ENCODE measurements at places on chromosomes 13 and 19. TPM values are rescaled to one million over a fixed set of nuclear protein-coding genes. Genes with fewer than 3 reads are reported as not detected.

- no peak for DNase-seq
Observed at GRCh38 chr13:80215368-80215767, 125.6 kb downstream of the SPRY2 start.

DNA sequence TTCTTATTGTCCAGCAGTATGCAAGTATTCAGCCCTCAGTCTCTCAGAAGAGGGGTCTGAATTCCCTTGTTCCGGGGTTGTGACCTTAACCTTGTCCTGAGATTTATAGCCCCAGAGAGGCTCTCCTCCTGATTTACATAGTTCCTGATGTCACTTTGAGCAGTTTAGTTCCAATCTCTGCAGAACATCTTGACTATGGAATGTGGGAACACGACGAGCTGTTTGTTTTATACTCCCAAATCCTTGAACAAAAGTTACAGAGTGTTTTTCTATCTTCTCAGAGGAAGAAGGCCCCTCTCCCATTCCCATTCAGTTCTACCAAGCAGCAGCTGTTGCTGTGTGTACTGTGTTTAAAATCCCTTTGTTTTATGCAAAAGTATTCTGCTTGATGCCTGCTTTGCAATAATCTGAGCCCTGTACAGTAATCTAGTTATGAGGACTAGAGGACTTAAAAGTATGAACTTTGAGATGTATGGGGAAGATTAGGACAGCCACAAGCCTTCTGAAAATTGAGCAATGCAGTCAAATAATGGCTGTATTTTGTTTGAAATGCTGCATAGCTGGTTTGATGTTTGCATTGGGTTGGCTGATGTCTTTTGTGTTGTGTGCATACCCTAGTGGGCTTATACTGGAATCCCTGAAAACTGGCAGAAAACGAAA lies 74.7 kb downstream of the KL start:
- DNase-seq = no peak

- DNase-seq = no peak
Observed at GRCh38 chr19:36488846-36489117, 579 bp downstream of the ZNF566 start.

DNA sequence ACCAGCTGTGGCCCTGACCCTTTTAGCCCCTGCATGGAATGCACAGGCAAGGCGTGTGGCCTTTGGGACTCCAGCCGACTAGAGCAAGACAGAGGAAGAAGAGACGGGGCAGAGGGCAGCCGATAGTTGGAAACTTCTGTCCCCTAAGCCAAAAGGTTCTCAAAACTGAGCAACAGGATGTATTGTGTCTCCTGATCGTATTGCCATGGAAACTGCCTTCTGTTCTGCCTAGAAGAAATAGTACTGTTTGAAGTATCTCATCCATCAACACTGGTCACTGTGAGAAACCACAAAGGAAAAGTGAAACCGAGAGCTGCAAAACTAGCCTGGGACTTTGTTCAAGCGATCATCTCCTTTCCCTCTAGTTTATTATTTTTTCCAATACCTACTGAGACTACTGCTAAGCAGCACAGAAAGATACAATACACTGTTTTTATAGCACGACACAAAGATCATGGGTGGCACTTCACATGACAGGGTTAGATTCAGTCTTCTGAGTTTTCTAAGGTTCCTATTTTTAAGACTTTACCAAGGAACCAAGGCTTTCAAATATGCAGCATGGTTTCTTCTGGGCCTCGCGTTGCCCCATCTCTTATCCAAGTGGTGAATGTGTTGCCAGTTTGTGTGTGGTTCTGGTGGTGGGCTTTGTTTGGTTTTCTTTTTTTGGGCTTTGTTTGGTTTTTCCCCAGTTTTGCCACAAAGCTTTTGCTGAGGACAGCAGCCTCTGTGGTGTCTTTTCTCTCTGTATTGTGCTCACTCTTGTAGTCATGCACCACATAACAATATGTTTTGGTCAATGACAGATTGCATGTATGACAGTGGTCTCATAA lies 49.3 kb upstream of the GPR183 start:
- DNase-seq = no peak

DNA sequence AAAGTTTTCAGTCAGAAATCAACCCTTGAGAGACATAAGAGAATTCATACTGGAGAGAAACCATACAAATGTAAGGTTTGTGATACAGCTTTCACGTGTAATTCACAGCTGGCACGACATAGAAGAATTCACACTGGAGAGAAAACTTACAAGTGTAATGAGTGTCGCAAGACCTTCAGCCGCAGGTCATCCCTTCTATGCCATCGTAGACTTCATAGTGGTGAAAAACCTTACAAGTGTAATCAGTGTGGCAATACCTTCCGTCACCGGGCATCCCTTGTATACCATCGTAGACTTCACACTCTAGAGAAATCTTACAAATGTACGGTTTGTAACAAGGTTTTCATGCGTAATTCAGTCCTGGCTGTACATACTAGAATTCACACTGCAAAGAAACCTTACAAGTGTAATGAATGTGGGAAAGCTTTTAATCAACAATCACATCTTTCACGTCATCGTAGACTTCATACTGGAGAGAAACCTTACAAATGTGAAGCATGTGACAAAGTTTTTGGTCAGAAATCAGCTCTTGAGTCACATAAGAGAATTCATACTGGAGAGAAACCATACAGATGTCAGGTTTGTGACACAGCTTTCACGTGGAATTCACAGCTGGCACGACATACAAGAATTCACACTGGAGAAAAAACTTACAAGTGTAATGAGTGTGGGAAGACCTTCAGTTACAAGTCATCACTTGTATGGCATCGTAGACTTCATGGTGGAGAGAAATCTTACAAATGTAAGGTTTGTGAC lies 15.7 kb upstream of the ZNF701 start:
- no peak for DNase-seq

The ZNF415 gene
- total RNA-seq = 22.2 TPM

All from heart left ventricle (tissue), 16 donors.